Fibroblast of lung (primary cell): ENCODE measurements at places on chromosomes 4 and X. TPM values are rescaled to one million over a fixed set of nuclear protein-coding genes. Genes with fewer than 3 reads are reported as not detected.

PROM1 gene
- total RNA-seq, result under 0.01 and 0.17 TPM in 2 replicates

GASK1B gene
- total RNA-seq, result 18.2 and 23.6 TPM in 2 replicates

C4orf46 gene
- total RNA-seq, result 7.2 and 11.2 TPM in 2 replicates

TBX22 gene
- not detected in 2 replicates for total RNA-seq

PF4V1 gene
- not detected in 2 replicates for total RNA-seq

LANCL3 gene
- total RNA-seq, result under 0.01 TPM in 1 of 2 replicates, not detected in the other

GPR50 gene
- not detected in 2 replicates for total RNA-seq

MAGEA1 gene
- total RNA-seq, result not detected in 2 replicates

RAP2C gene
- total RNA-seq, result 13.6 and 24.4 TPM in 2 replicates

TEX13D gene
- not detected in 2 replicates for total RNA-seq

MSANTD1 gene
- total RNA-seq, result 0.26 and 0.50 TPM in 2 replicates

PDGFRA gene
- total RNA-seq, result 350 and 363 TPM in 2 replicates

TMEM150C gene
- 0.77 and 1.2 TPM in 2 replicates for total RNA-seq

FGF2 gene
- total RNA-seq, result 57.8 and 98.3 TPM in 2 replicates

CENPVL1 gene
- total RNA-seq, result not detected in 2 replicates

CXCL11 gene
- not detected in 2 replicates for total RNA-seq

HTN3 gene
- total RNA-seq, result not detected in 2 replicates

FRMPD4 gene
- 0.50 and 0.77 TPM in 2 replicates for total RNA-seq

FAM236A gene
- total RNA-seq, result not detected in 2 replicates

PHEX gene
- 1.7 and 1.8 TPM in 2 replicates for total RNA-seq
